A549 treated with ZK216348 at 1 μM for 4 hours (cell line): ENCODE measurements at places on chromosomes 13 and 19. TPM values are rescaled to one million over a fixed set of nuclear protein-coding genes. Genes with fewer than 3 reads are reported as not detected.

SLC17A7 gene
- 0.24 to 0.81 TPM (median 0.51 TPM) in 5 replicates for total RNA-seq

FLT3LG gene
- 0.70 to 1.6 TPM (median 1.1 TPM) in 5 replicates for total RNA-seq

TRAPPC5 gene
- total RNA-seq = 43.1 to 110 TPM (median 100 TPM) in 5 replicates

SIGLEC14 gene
- total RNA-seq = 0.12 TPM in 1 of 5 replicates, not detected in the others

PSG7 gene
- total RNA-seq = 0.14 to 0.29 TPM in 2 of 5 replicates, not detected in the others

KLK15 gene
- not detected in 5 replicates for total RNA-seq

TEX26 gene
- not detected in 5 replicates for total RNA-seq

ZNF525 gene
- 0.12 to 0.97 TPM (median 0.33 TPM) in 5 replicates for total RNA-seq

IGFL3 gene
- total RNA-seq = not detected in 5 replicates

ZNF729 gene
- total RNA-seq = not detected in 5 replicates

PHLDB3 gene
- 8.3 to 11.9 TPM (median 11.1 TPM) in 5 replicates for total RNA-seq

KLK14 gene
- 0.20 to 0.68 TPM (median 0.28 TPM) in 5 replicates for total RNA-seq

SDHAF1 gene
- total RNA-seq = 24.6 to 55.5 TPM (median 50.4 TPM) in 5 replicates

ZNF548 gene
- total RNA-seq = 3.2 to 4.6 TPM (median 4.1 TPM) in 5 replicates

RNF113B gene
- total RNA-seq = not detected in 5 replicates

LSR gene
- total RNA-seq = 8.3 to 10.8 TPM (median 10.1 TPM) in 5 replicates

CYP2B6 gene
- not detected in 5 replicates for total RNA-seq

FUT1 gene
- 0.04 to 0.08 TPM (median 0.05 TPM) in 4 of 5 replicates, not detected in the other for total RNA-seq

REEP6 gene
- 2.8 to 5.5 TPM (median 4.6 TPM) in 5 replicates for total RNA-seq

ISYNA1 gene
- 28.6 to 46.9 TPM (median 39.3 TPM) in 5 replicates for total RNA-seq

METTL21C gene
- total RNA-seq = not detected in 5 replicates

EDNRB gene
- not detected in 5 replicates for total RNA-seq

HRC gene
- total RNA-seq = 0.19 TPM in 1 of 5 replicates, not detected in the others

NXNL1 gene
- total RNA-seq = not detected in 5 replicates

SBK2 gene
- 0.61 to 2.5 TPM (median 2.0 TPM) in 5 replicates for total RNA-seq

ZNF506 gene
- total RNA-seq = 0.36 TPM in 1 of 5 replicates, not detected in the others

MADCAM1 gene
- total RNA-seq = 0.18 to 0.51 TPM (median 0.31 TPM) in 4 of 5 replicates, not detected in the other

ZNF57 gene
- total RNA-seq = 1.8 to 3.8 TPM (median 2.0 TPM) in 5 replicates

ZNF829 gene
- total RNA-seq = 0.42 to 0.52 TPM (median 0.45 TPM) in 5 replicates

TMEM238 gene
- 2.3 to 14.6 TPM (median 11.3 TPM) in 5 replicates for total RNA-seq

ATP1A3 gene
- 2.0 to 6.2 TPM (median 5.0 TPM) in 5 replicates for total RNA-seq

GARIN5A gene
- total RNA-seq = 1.7 to 3.0 TPM (median 2.1 TPM) in 5 replicates

VASP gene
- 153 to 206 TPM (median 182 TPM) in 5 replicates for total RNA-seq

ZNF490 gene
- 0.49 to 1.3 TPM (median 0.65 TPM) in 5 replicates for total RNA-seq

C19orf33 gene
- 493 to 766 TPM (median 736 TPM) in 5 replicates for total RNA-seq

TMPRSS9 gene
- 0.04 TPM in 1 of 5 replicates, not detected in the others for total RNA-seq

GPC5 gene
- total RNA-seq = not detected in 5 replicates

NLRP12 gene
- total RNA-seq = 0.04 TPM in 1 of 5 replicates, not detected in the others

SYCN gene
- total RNA-seq = not detected in 5 replicates
